ENCODE measurements at places on chromosomes 5 and 9. TPM values are rescaled to one million over a fixed set of nuclear protein-coding genes. Genes with fewer than 3 reads are reported as not detected.

SLC36A3 gene
- not detected for total RNA-seq

GPX3 gene
- total RNA-seq, result 18.6 TPM

KCNMB1 gene
- 0.19 TPM for total RNA-seq

PCDHGB6 gene
- 2.5 TPM for total RNA-seq

MARCHF11 gene
- total RNA-seq, result not detected

SV2C gene
- under 0.01 TPM for total RNA-seq

CAMK4 gene
- 5.1 TPM for total RNA-seq

DCP2 gene
- total RNA-seq, result 29.0 TPM

SPATA31A3 gene
- total RNA-seq, result not detected

LCN2 gene
- total RNA-seq, result not detected

GLIPR2 gene
- 41.4 TPM for total RNA-seq

SLC46A2 gene
- not detected for total RNA-seq

GGTA1 gene
- not detected for total RNA-seq

HOMER1 gene
- total RNA-seq, result 11.3 TPM

FAT2 gene
- under 0.01 TPM for total RNA-seq

KIF4B gene
- not detected for total RNA-seq

GPR150 gene
- total RNA-seq, result 2.5 TPM

CCDC183 gene
- total RNA-seq, result under 0.01 TPM

EXOSC3 gene
- 24.5 TPM for total RNA-seq

Data from regular cardiac myocyte (primary cell).